ENCODE measurements at places on chromosomes 16 and 17.

DNA sequence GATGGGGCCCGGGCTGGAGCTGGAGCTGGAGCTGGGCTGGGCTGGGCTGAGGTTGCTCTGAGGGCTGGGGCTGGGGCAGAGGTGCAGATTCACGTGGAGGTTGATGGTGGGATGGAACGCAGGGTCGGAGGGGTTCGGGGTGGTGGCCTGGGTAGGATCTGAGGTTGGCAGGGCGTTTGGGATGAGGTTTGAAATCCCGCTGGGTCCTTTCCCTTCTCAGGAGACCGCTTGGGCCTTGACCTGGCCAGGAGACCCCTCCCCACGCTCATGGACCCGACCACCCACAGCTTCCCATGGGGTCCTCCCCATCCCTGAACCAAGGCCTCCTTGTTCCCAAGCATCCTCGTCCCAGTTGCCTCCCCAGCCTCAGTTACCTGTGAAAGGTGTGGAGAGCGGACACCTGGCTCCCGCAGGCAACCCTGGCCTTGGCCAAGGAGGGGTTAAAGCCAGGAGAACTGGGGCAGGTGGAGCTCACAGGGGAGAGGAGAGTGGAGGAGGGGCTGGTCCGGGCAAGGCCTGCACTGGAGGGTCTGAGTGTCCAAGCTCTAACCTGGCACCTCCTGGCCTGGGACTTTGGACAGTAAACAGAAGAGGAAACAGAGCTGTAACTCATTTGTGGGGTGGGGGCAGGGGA, at the start of gene ASGR2:
ASGR2 (minus strand) TSS at position 582 of the 634 bp plus-strand sequence. CDS start 582 bp downstream, outside the sequence.
- DNase-seq = no peak

DNA sequence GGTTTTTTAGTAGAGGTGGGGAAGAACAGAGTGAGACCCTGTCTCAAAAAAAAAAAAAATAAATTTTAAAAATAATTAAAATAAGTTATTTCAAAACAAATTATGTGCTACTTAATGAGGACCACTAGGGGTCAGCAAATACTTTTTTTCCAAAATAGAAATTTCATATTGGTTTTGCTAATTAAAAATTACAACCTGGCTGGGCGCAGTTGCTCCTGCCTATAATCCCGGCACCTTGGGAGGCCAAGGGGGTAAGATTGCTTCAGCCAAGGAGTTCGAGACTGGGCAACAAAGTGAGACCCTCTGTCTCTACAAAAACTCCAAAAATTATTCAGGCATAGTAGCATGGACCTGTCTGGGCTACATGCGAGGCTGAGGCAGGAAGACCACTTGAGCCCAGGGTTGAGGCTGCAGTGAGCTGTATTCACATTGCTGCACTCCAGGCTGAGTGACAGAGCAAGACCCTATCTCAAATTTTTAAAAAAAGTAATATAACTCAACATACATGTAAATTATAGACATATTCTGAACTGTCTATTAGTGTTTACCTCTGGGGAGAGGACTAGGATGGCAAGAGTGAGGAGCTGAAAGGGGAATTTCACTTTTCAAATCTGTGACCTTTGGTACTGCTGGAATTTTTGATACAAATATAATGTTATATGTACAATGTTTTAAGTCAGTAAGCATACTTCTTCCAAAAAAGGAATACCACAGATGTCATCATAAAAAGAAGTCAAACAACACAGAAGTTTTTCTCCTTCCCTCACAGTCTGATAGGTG, 8.1 kb downstream of the MEIOB start:
- DNase-seq = no peak

DNA sequence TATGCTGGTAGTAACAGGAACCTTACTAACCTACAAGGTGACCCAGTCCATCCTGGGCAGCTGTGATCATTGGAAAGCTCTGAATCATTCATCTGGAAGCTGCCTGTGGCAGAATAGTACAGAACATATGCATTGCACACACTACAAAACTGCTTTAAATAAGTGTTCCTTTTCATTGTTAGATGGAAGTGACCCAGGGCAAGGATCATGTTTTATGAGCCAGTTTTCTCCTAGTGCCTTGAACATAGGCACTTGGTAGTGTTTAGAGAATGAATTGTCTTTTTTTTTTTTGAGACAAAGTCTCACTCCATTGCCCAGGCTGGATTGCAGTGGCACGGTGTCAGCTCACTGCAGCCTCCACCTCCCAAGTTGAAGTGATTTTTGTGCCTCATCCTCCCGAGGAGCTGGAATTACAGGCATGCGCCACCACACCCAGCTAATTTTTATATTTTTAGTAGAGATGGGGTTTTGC, 55.4 kb downstream of the TENT4B start:
- DNase-seq = no peak

GRCh38 chr17:51486091-51486490, 225.7 kb downstream of the UTP18 start:
- DNase-seq = peak; percentile 30

DNA sequence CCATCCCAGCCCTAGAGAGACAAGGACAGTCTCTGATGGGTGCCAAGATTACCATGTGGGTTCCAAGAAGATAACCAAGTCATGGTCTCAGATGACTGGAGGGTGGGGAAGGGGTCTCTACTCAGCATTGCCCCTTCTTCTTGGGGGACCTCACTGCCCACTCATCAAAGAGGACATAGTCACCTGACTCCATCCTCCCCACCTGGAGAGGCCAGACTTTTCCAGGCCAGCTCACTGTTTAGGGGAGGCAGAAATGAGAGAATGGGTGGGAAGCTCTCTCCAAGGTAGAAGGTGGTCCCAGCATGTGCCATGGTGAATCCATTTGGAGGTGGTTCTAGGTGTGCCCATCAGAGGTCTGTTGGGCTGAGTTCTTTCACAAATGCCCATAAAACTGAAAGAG, 20.7 kb upstream of the IL21R start:
- no peak for DNase-seq

DNA sequence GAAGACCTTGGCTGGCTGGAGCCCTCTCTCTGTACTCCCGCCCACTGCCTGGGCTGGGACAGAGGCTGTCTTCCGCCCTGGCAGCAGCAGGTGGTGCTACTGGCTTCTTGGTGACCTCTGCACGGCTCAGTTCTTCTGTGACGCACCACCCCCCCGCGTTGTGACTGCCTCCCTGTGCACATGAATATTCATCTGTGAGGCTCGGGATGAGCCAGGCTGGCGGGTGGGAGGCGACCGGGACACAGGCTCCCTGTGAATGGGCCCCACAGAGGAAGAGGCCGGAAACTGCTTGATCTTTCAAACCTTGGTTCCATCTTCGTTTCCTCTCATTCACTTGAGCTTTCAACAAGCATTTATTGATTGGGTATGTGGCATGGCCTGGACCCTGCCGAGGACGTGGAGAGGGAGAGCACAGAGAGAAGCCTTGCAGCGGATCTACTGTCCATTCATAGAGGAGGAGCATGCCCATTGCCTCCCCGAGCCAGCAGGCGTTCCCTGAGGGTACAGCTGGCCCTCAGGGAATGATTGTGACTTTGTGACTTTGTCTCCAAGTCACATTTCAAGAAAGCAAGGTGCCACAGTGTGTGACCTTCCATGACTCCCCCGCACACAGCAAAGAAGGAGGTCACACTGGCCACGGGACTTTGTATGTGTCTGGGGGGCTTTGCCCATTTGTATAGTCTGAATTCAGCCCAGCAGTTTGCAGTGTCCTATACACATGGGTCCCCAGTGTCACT, 45.0 kb downstream of the B9D1 start:
- DNase-seq = no peak

DNA sequence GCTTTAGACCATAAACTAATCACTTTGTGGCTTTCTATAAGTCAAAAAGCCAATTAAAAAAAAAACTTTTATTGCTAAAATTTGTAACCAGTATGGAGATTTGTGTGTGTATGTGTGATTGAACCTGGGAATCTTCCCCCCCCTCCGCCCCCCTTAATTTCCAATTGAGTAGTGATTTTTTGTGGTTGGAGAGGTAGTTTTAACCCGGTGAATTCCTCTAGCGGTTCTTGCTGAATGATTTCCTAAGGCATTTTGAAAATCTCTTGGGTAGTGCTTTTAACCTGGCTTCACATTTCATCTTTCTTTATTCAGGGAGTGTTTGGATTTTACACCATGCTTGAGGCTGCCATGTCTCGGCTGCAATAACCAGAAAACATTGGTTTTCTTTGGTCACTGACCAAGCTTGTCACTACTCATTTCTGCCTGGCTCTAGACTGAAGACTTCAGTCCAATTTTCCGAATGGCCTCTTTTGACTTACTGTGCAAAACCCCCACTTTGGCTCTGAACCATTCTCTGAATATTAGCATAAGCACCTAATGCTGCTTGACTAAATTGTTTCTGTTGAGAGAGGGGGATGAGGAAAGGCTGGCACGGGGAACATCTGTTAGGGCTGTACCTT, 35.6 kb downstream of the PRKCA start:
- peak; percentile 49 for DNase-seq

GRCh38 chr16:79210607-79211006, 389.9 kb downstream of the MAF start:
- DNase-seq = no peak

- no peak for DNase-seq
These were observed 13.9 kb downstream of the NGFR start for GRCh38 chr17:49508866-49509587.

DNA sequence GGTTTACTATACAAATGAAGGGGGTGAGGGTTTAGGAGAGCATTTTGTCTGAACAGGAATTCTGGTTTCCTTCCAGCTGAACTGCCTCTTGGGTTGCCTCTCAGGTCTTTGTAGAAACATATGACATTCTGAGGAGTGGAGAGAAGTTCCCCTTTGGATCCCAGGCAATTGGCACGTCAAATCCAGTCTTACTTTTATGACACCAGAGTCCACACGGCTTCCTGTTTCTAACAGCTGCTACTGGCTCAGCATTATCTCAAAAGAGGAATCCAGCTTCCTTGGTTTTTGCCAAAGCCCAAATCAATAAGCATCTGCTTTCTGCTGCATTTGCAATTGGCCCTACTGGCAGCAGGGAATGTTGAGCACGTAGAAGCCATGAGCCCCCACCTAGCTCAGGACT, 97.6 kb upstream of the FAM20A start:
- no peak for DNase-seq

DNA sequence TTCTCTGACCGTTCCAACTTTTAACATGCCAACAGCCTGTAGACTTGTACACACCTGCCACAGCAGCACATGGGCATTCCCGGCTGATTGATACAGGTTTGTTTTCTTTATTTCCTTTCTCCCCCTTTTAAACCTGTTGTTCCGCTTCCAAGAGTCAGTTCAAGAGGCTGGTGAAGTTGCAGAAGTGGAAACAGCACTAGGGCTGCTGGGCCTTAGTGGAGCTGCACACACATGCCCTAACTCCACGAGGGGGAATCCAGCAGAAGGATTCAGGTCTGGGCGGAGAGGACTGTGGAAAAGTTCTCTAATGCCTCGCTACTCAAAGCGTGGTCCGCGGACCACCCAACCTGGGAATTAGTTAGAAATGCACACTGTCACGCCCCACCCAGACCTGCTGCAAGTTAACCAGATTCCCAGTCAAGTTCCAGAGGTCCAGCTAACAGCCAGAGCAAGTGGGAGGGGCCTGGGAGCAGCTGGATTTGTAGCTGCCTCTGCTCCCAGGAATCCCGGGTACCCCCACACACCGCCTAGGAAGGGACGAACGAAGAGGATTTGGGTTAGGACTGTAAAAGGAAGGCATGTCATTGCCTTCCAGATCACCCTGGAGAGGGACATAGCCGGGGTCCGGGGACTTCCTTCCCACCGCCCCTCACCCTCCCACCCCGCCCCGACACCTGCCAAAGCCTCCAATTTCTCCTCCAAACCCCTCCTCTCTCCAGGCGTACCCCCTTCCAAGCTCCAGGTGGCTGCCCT, 542 bp downstream of the SLC39A11 start:
- no peak for DNase-seq

- no peak for DNase-seq
These were observed 12.8 kb upstream of the AKAP1 start for GRCh38 chr17:57071991-57072944.

DNA sequence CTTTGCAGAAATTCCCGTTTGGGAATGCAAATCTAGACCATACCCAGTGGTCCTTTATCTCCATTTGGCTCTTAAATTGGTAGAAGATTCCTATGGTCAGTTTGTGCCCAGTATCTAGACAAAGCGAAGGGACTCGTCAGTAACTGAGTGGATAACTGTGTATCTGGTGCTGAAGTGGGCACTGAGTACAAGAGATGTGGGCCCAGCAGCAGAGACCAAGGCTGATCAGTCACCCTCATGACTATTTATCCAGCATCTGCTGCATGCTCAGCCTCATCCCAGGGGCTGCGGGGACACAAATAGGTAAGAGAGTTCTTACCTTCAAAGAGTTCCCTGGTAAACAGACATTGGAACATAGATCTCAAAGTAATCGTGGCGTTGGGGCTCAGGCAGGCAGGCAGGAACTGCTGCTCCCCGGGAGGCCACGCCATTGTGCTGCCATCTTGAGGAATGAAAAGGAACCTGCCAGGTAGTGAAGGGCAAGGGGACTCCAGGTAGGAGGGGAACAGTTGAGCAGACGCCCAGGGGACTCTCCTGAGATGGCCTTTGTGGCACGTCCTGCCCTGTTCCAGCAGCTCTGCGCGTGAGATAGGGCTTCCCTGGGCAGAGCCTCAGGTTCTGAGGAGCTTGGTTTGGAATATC, 10.3 kb downstream of the NT5M start:
- DNase-seq = no peak

GRCh38 chr16:17359788-17360390, 110.9 kb downstream of the XYLT1 start:
- peak; percentile 45 for DNase-seq

- DNase-seq = no peak
These were observed 46.7 kb downstream of the SCNN1B start for GRCh38 chr16:23348579-23349469.

DNA sequence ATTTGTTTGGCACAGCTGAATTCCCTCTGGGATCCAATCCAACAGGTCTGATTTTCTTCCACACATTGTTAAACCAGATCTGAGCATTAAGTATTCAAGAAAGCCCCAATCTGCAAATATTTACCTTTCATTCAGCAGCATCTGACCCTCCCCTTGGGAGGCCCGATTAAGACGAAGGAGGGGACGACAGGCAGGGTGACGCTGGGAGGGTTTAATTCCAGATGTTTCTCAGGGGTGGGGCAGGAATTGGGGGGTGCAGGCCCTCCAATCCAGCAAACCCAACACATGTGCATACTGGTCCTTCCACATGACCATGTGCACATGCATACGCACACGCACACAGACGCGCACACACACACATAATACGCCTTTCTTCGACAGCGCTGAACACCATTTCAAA, 240.5 kb downstream of the GSG1L start:
- no peak for DNase-seq

DNA sequence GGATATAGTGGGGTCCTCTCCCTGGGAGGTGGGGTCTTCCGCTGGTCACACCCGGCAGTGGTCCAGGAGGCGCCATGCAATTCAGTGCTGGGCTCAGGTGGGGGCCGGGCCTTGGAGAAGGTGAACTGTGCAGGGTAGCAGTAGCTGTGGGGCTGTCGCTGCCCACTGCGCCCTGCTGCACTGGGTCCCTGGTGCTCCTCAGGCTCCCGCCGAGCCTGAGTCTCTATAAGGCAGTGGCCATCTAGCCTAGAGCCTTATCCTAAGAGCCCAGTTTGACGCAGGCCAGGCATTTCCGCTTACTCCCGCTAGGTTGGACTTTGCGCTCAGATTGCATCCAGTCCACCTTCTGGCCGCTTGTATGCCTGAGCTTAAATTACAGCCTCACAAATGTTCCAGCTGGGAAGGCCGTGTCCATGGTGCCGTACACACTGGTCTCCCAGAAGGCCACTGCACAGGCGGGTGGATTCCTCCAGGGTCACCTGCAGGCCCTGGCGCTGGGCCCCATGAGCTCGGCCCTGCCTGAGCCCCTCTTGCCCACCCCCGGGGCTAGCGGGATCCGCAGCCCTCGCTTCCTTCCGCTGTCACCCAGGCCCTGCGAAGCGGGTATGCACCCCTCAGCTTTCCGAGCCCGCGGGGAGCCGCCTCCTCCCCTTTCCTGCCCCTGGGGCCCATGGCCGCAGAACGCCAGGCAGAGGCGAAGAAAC, 1762.2 kb downstream of the TP53TG3F start:
- DNase-seq = no peak

GRCh38 chr16:11051879-11052808, 107.8 kb downstream of the CLEC16A start:
- DNase-seq = no peak
